GM13977 (cell line): ENCODE measurements at places on chromosomes 5 and 9.

- no peak for DNase-seq
These were observed 94.3 kb downstream of the RPS23 start for GRCh38 chr5:82183828-82184227.

DNA sequence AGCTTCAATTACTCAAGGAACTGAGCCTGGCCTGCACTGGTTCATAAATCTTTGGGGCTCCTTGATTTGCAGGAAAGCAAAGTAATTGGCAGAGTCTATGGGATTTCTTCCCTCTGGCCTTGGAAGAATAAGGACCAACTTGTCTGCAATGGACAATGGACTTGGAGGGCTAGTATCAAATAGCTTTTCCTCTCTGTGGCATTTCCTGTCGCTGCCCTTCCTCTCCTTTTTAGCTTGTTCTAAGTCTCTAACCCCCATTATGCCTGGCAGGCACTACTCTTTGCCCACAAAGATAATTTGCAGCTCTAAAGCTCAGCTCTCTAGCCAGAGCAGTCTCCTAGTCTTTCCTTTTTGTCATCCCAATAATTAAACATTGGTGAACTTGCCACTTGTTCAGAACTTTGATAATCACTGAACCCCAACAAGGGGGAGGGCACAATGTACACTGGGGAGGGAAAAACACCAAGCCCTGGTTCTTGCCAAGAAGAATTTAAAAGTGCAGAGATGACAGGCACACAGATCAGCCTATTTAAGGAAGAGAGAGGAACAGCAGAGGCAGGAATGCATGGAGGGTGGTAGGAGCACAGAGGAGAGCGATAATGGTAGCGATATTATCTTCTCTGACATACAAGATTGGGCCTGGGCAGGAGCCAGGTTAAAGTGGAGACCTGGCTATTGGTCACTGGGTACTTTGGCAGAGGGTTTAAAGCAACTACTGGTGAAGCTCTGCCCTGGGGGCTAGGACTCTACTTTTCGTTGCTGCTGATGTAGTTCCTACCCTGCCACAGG lies 38.5 kb downstream of the FAM219A start:
- no peak for DNase-seq

GRCh38 chr5:138979684-138980280 lies 104.6 kb upstream of the LRRTM2 start:
- DNase-seq = no peak

DNA sequence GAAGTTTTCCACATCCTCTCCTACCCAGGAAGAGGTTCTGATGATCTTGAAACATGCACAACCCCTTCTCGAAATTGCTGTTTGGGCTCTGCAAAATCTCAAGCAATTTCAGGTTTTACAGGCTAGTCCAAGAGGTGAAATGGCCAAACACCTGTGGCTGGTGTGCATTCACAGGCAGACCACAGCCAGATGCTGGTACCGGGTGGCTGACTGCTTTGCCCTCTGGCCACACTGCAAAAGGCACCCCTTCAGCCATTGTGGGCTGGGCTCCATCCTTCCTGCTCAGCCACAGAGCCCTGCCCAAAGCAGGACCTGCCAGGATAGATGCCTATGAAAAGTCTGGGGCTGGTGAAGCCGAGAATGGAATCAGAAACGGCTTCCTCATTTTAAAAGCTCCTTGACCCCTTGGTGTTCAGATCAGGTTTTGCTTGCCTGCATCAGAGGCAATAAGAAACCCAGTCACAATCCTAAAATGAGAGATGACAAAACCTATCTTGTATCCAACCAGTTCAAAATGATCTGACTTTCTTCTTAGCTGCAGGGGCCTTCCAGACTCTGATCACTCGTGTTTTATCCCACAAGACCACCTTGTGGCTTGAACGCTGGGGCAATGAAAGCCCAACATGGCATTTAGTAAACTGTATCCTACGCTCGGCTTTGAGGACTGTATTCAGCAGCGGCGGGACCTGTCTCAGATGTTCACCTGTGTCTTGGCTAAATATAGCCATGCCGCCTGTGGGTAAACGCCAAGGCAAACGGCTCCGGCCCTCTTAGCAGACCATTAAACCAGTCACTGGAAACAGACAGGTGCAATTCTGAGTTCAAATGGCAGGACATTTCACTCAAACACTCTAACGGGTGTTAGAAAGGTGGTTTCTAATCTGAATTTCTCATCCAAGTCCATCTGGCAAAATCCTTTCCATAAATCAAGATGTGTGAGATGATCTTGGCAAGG lies 49.6 kb downstream of the EPB41L4B start:
- DNase-seq = no peak

GRCh38 chr9:7185612-7186011 lies 427.8 kb downstream of the KDM4C start:
- no peak for DNase-seq
